Vagina (tissue), 2 donors: ENCODE measurements at places on chromosomes 4 and X. TPM values are rescaled to one million over a fixed set of nuclear protein-coding genes. Genes with fewer than 3 reads are reported as not detected.

FAM241A gene
- total RNA-seq = 3.4 TPM

CLDN22 gene
- total RNA-seq = not detected

BCORL1 gene
- total RNA-seq = 6.1 TPM

GRCh38 chr4:176262243-176262642, 6.8 kb downstream of the ASB5 start:
- H3K4me1 ChIP-seq = no peaks in the 10 kb centered on the region
- H3K27ac ChIP-seq = no peak overlapping the region
- no peak for DNase-seq
- no peaks in the 10 kb centered on the region for H3K27me3 ChIP-seq
- H3K4me3 ChIP-seq = no peak overlapping the region

GRCh38 chrX:78066110-78066509, 37.9 kb upstream of the PGK1 start:
- H3K27me3 ChIP-seq = no peaks in the 10 kb centered on the region
- H3K4me3 ChIP-seq = no peak overlapping the region
- no peaks in the 10 kb centered on the region for H3K36me3 ChIP-seq
- H3K4me1 ChIP-seq = no peaks in the 10 kb centered on the region
- H3K27ac ChIP-seq = no peak overlapping the region
